ENCODE measurements at places on chromosomes 5 and 9.

DNA sequence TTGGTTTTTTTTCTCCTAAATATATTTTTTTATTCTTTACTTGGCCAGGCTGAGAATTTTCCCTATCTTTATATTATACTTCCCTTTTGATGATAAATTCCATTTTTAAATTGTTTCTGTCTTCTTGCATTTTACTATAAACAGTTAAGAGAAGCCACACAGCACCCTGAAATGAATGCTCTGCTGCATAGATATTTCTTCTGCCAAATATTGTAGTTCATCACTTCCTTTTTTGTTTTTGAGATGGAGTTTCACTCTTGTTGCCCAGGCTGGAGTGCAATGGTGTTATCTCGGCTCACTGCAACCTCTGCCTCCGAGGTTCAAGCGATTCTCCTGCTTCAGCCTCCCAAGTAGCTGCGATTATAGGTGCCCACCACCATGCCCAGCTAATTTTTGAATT, 8.5 kb upstream of the INIP start:
- no peak for DNase-seq

GRCh38 chr9:36317766-36318165, 59.5 kb upstream of the GNE start:
- peak; percentile 20 for DNase-seq

DNA sequence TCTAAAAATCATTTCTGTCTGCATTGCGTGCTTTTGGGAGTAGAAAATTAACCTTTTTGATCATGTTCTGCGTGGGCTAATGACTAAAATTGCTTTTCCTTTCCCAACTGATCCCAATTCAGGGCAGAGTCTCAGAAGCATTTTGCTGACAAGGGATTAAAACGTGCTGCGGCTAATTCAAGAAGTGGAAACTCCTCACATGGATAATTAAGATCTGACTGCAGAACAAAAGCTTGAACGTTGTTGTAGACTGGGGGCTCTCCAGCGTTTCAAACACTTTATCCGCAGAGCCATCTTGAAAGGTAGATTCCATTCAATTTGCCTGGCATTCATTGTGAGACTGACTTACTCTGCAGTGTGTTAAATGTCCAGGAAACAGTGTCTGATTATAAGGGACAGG, 485.3 kb upstream of the DMAC1 start:
- DNase-seq = no peak

DNA sequence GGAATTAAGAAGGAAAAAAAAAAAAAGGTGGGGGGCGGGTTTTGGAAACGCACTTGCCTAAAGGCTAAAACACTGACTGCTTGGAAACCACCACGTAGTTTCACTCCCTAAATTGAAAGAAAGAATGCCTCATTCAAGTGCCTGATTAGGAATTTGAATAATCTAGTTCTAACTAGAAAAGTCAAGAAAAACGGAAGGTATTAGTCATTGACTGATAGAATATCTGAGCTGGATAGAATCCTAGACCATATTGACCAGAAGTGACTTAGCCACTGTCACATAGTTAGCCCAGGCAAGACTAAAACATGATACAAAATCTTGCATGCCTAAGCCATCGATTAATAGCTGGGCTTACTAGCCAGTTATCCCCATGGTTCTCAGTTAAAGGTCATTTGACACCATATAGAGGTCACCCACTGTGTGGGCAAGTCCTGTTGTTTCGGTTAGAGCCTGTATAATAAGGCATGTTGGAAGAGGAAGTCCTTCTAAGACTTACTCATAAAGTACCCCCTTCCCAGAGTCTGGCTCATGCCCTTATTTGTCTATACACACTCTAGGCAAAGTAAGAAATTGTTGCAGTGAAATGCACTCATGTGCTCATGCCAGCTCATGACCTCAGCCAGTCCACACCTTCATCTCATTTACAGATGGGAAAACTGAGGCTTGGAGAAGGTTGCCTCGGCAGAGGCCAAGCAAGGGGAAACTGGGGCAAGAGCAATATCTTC, 40.2 kb downstream of the SH3RF2 start:
- peak; percentile 16 for DNase-seq

DNA sequence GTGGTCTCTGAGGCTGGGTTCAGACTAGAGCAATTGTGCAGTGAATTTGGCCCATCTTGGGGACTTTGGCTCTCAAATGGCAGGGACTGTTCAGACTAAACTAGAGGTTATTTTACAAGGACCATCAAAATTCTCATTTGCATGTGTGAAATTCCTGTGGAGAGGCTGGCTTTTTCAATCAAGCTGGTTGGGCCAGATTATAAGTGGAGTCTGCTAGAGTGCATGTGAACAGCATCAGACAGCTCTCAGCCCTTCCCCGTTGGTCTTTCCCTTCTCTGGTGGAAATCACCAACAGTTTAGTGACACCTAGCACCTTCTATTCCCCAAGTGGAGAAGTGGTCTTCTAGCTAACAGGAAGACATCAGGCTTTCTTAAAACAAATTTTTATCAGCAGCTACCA, 301.3 kb downstream of the CWC27 start:
- DNase-seq = no peak

DNA sequence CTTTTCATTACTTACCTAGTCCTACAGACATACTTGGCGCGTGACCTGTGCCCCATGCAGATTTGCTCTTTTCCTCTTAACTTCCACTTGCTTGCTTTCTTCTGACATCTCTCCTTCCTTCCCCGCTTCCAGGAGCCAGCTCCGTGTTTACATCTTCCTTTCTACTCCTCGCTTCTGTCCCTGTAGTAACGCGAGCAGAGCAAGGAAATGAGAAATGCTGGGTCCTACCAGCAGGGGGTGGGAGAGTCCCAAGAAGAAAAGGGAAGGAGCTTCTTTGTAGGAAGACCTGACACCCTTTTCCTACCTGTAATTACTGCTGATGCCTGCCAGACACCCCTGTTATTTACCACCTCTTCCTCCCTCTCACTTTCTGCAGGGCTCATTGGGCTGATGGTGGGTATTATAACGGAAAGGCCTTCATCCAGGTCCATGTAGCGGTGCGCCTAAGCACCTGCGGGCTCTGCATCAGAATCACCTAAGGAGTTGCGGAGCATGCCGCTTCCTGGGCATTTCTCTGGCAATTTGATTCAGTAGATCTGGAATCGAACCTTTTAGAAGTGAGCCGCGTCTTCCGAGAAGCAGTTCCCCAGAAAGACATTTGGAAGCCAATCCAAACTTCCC, 1260.8 kb upstream of the WWC1 start:
- peak; percentile 15 for DNase-seq

- DNase-seq = no peak
Measured at GRCh38 chr9:137449931-137450538, 8.9 kb upstream of the ENTPD8 start.

DNA sequence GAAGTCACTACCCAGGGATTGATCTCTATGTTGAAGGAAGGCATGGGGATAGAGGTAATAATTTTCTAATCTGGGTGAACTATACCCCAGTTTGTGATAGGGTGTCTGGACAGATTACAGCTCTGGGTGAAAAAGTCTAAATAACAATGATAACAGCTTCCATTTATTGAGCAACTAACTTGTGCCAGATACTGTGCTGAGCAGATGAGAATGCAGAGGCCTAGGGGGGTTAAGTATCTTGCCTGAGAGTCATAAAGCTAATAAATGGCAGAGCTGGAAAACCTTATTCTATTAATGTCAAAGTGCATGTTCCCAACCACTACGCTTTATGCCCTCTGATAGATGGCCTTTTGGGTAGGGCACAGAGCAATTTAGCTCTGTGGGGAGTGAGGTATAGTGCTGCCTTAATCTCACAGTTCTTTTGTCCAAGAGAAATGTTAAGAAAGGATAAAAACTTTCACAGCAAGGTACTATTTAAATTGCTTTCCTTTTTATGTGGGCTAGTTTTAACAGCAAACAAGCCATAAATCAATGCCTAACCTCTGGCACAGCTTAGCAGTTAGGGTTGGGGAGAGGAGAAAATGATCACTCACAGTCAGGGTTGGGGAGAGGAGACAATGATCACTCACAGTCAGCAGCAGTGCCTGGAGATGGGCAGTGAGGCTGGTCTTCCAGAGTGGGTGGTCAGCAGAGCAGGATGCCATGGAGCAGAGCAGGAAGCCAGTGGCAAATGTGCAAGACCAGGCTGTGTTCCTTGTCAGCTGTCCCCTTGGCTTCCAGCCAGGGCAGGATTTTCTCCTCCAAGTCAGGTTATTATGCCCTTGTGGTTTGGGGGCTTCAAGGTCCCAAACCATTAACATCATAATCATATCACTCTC, 187.0 kb downstream of the CARTPT start:
- DNase-seq = peak; percentile 27

GRCh38 chr5:64880821-64881220, 112.1 kb downstream of the CWC27 start:
- no peak for DNase-seq

DNA sequence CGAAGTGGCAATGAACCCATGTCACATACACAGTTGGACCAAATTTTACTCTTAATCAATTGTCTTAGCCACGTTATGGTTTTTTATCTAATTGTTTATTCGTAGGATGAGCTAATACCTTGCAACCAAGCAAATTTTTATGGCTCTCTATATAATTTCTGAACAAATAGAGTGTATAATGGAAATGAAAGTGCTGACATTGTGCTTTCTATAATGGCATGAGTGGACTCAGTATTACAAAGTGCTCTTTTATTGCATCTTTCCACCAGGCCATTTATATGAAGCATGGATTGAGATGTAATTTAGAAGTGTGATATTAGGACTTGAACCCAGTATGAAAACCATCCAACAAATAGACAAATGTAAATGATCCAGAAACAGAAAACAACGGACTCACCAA, 1096.0 kb downstream of the DTWD2 start:
- DNase-seq = no peak

DNA sequence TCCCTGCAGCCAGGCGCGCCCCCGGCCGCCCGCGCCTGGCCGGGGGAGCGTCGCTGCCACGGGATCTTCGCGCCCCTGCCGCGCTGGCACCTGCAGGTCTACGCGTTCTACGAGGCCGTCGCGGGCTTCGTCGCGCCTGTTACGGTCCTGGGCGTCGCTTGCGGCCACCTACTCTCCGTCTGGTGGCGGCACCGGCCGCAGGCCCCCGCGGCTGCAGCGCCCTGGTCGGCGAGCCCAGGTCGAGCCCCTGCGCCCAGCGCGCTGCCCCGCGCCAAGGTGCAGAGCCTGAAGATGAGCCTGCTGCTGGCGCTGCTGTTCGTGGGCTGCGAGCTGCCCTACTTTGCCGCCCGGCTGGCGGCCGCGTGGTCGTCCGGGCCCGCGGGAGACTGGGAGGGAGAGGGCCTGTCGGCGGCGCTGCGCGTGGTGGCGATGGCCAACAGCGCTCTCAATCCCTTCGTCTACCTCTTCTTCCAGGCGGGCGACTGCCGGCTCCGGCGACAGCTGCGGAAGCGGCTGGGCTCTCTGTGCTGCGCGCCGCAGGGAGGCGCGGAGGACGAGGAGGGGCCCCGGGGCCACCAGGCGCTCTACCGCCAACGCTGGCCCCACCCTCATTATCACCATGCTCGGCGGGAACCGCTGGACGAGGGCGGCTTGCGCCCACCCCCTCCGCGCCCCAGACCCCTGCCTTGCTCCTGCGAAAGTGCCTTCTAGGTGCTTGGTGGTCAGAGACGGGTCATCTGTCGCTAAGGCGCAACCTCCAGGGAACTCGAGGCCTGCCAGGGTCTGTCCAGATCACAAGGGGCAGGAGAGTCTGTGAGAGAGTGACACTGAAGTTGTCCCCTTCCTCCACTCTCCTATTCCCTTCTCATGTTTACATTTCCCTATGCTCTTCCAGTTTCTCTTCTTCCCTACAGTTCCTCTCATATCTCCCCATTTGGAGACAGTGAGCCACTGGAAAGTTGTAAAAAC, 1.3 kb downstream of the GPR150 start:
- DNase-seq = peak; percentile 50

DNA sequence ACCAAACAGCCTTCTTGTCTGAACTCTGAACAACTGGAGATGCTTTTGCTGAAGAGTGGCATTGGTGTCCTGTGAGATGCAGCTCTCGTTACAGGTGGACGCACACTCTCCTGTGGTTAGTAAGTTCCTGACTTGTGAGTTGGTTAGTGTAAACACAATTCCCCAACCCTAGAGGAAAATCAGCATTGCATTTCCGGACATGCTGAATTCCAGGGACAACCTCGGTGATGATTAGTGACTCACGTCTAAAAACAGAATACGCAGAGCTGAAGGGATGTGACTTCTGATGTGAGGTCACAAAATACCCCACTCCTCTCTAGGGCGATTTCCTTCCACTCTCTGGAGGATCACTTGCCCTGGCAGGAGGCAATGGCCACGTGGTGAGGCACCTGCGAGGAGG, 5.0 kb downstream of the OR2V2 start:
- peak; percentile 82 for DNase-seq

GRCh38 chr5:170573660-170574059, 69.8 kb downstream of the KCNIP1 start:
- no peak for DNase-seq

DNA sequence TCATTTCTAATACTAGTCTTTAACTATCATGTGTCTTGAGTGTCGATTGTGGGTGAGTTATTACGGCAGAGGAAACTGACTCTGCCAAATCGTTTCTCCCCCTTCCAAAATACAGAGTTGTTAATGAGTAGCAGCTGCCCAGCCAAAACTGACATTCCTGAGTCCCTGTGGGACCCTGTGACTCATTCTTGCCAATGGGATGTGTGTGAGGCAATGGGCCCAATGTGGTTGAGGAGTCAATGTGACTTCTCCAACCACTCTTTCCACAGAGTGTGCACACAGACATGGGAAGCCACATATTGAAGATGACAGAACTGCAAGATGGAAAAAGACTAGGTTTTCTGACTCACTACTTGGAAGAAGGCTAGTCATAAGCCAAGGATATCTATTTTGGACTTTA, 434.7 kb downstream of the DTWD2 start:
- DNase-seq = no peak

DNA sequence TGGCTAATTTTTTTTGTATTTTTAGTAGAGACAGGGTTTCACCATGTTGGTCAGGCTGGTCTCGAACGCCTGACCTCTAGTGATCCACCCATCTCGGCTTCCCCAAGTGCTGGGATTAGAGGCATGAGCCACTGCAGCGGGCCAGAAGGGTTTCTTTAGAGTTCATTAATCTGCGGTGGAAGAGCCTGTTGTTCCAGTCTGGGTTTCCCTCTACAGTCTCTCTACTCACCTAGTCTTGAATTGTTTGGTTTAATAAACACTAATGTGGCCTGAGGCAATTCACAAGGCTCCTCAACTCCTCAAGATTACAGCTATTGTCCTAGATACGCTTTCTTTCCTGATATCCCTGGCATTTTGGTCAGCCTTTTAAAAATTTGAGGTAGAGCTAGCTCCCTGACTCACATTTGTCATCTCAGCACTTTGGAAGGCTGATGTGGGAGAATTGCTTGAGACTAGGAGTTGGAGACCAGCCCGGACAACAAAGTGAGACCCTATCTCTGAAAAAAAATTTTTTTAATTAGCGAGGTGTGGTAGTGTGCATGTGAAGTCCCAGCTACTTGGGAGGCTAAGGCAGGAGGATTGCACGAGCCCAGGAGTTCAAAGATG, 4.6 kb upstream of the SAR1B start:
- DNase-seq = no peak

DNA sequence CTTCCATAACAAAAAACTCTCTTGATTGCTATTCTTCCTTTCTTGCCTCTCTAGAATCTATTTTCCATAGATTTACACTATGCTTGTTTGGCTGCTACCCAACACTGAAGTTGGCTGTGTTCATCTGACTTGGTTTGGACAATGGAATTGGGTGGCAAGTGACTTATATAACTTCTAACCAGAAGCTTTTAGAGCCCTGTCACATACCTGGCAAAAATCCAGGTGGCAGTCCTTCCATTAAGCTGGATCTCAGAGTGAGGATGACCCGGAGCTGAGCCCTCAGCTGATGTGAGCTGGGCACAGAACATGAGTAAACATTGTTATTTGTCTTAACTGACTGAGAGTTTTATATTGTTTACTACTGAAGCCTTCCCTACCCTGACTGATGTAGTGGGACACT, 225.7 kb downstream of the TLR4 start:
- DNase-seq = no peak

Data from dermis blood vessel endothelial cell (primary cell).